ENCODE measurements at places on chromosomes 12 and 14.

DNA sequence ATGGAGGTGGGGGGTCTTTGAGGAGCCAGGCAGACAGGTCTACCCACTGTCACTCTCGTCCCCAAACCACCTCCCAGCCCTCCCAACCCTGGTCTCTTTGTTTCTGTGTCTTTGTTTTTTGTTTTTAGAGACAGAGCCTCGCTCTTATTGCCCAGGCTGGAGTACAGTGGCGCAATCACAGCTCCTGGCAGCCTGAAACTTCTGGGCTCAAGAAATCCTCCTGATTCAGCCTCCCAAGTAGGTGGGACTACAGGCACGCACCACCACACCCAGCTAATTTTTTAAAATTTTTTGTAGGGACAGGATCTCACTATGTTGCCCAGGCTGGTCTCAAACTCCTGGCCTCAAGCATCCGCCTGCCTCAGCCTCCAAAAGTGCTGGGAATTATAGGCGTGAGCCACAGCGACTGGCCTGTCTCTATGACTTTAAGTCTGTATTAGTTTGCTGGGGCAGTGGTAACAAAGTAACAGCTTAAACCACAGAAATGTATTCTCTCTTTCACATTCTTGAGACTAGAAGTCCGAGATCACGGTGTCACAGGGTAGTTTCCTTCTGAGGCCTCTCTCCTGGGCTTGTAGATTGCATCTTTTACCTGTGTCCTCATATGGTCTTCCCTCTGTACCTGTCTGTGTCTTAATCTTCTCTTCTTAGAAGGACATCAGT lies 26.1 kb downstream of the DTX1 start:
- no peak for DNase-seq

DNA sequence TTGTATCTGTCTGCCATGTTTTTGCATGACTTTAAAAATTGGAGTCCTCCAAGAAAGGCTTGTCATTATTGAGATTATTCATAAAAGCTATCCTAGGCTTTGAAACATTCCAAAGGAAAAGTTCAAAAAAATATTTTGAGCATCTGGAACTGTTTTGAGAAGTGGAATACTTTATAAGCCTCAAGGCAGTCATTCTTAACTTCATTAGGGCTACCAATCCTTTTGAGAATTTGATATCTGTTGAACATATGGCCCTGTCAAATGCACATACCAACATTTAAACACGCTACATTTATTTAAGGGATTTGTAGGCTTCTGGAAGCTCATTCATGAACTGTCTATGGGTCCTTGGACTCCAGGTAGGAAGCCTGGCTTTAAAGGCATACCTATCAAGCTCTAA lies 77.0 kb downstream of the TMEM117 start:
- no peak for DNase-seq

DNA sequence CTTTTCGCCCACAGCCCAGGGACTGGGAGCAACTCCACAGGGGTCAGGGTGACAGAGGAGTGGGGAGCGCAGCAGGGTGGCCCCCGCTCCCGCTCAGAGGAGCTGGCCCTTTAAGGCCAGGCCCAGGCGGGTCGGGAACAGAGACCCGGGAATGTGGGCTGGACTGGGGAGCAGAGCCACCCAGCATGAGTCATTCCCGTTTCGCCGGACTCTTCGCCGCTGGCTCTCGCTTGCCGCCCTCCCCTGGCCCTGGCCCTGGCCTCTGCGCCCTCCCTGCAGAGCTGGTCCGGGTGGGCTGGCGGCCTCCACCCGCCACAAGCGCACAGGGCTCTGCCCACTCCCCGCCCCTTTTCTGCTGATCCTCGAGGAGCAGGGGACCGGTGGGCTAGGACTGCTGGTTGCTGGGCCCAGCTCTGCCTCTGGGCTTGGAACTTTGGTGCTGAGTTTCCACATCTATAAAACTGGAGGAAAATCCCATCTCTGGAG lies 92.8 kb downstream of the NINJ2 start:
- no peak for DNase-seq

GRCh38 chr14:61174441-61174891 lies 106.7 kb downstream of the TMEM30B start:
- DNase-seq, result no peak

- peak; percentile 90 for DNase-seq
These were observed 66.4 kb downstream of the UNC79 start for GRCh38 chr14:93496856-93497741.

- no peak for DNase-seq
These were observed 32.4 kb downstream of the SLC8B1 start for GRCh38 chr12:113302466-113302865.

- no peak for DNase-seq
These were observed 17.0 kb downstream of the SSPN start for GRCh38 chr12:26212396-26212795.

- DNase-seq, result peak; percentile 74
These were observed 42.8 kb downstream of the KDM2B start for GRCh38 chr12:121537814-121538698.

GRCh38 chr12:65756956-65757511 lies 67.2 kb upstream of the HMGA2 start:
- no peak for DNase-seq

DNA sequence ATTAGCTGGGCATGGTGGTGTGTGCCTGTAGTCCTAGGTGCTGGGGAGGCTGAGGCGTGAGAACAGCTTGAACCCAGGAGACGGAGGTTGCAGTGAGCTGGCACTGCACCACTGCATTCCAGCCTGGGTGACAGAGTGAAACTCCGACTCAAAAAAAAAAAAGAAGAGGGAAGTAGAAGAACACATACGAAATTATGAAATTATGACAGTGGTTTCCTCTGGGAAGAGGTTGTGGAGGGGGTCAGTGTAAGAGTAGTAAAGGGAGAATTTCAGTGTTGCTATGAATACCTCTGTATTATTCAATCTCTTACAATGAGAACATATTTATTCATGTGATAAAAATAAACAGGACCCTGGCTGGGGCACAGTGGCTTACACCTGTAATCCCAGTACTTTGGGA lies 24.7 kb upstream of the CSRNP2 start:
- no peak for DNase-seq

DNA sequence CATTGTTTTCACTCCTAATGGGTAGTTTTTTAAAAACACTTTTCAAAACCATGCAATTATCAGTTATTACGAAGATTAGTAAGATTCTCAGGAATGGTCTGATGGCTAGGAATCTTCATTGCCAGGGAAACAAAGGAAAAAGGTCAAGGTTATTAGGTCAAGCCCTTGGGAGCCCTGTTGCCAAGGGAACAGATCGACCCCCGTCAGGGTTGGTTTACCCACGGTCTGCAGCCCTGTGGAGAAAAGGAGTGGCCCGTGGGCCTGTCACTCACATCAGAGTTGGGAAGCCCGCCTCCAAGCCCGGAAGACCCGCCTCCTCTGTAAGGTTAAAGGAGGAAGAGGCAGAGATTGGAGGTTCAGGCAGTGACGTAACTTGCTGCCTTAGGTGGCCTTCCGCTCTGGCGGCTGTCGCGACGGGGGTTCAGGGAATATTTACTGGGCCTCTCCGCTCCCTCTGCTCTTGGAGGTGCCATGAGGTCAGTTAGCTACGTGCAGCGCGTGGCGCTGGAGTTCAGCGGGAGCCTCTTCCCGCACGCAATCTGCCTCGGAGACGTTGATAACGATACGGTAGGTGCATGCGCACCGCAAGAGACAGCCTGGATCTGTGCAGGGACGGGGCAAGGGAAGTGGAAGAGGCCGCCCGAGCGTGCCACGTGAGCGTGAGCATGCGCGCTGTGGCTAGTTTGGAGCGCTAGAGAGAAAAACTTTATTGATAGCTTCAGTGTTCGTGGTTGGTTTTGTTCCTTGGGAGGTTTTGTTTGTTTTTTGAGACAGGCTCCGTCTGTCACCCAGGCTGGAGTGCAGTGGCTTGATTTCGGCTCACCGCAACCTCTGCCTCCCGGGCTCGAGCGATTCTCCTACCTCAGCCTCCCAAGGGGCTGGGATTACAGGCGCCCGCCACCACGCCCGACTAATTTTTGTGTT lies at the start of gene ITFG2:
Gene ITFG2 (plus strand): TSS at position 379 of the 924 bp plus-strand sequence. CDS start 93 bp downstream, at position 472.
- peak; percentile 100 for DNase-seq

GRCh38 chr12:125882141-125882540 lies 816.9 kb downstream of the AACS start:
- no peak for DNase-seq

GRCh38 chr12:122318607-122319605 lies 52.6 kb upstream of the VPS33A start:
- no peak for DNase-seq

GRCh38 chr12:122203301-122204166 lies at the start of gene B3GNT4:
Gene B3GNT4, plus strand, starts transcription at chr12:122203709. Its CDS starts 910 bp downstream, at chr12:122204619.
- peak; percentile 94 for DNase-seq

GRCh38 chr12:24632466-24632865 lies 316.4 kb downstream of the BCAT1 start:
- DNase-seq, result no peak

GRCh38 chr12:78571953-78572352 lies 292.6 kb upstream of the SYT1 start:
- peak; percentile 20 for DNase-seq

DNA sequence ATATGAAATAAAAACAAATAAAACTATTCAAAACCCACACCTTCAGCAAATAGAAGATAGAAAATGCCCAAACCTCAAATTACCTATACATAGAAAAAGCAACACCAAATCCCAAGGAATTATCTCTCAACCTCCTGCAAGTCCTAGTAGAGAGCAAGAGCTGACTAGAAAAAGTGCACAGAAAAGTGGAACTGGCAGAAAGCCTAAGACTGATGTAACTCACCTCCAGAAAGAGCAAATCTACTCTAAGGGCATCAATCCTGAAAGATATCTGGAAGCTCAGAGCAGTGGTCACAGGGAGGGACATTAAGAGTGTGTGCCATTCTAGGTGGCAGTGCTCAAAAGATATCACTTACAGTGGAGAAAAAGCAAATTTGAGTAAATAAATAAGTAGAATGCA lies 62.1 kb upstream of the PLEKHG7 start:
- peak; percentile 21 for DNase-seq

- DNase-seq, result no peak
These were observed 6.8 kb upstream of the SLC4A8 start for GRCh38 chr12:51417826-51418225.

GRCh38 chr12:128551266-128551665 lies 272.5 kb downstream of the SLC15A4 start:
- peak; percentile 93 for DNase-seq

DNA sequence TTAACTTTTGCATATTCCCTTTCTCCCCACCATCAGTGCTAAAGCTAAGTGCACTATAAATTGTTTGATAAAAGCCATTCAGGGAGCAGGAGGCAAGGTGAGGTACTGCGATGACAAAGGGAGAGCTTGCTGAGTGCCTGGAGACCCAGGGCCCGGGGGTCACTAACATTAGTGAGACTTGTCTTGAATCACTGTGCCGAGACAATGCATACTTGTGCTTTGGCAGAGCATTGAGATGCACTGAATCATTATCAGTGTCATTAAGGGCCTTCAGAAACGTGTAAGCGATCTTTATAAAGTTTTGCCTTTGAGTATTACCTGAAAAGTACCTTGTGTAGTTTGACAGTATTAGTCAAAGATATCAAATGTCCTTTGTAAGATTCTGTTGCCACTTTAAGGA lies 447.5 kb downstream of the PCNX1 start:
- no peak for DNase-seq

DNA sequence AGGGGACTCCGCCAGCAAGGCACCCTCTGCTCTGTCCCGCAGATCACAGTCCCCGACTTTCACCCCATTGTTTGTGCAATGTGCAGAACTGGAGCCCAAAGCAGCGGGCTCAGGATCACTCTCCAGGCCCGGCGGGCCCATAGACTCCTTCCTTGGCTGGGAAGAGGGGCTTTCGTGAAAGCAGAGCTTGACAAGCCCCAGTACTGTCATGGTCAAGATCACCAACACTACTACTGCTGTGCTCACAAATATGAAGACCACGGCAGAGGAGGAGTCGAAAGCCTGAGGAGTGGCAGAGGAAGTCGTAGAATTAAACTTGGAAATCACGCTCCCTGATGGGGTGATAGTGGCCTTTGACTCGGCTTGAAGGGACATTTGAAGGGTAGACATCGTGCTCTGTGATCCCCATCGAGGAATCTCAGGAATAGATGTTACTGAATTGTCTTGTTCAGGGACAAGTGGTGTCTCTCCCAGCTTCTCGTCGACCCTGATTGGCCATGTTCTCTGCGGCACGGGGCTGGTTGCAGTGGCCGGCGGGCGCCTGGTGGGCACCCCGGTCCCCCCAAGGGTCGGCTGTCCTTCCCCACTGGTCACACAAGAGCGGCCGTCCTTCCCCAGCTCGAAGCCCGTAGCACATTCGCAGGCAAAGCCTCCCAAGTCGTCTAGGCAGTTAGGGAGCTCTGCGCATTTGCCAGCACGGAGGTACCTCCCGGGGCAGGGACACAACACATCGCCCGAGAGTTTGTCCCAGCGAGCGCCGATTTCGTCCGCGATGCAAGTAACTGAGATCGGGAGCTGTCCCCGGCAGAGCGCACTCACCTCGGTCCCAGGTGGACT lies 1.1 kb downstream of the CLEC14A start:
- no peak for DNase-seq

GRCh38 chr12:94570161-94570560 lies 80.2 kb downstream of the TMCC3 start:
- DNase-seq, result no peak

DNA sequence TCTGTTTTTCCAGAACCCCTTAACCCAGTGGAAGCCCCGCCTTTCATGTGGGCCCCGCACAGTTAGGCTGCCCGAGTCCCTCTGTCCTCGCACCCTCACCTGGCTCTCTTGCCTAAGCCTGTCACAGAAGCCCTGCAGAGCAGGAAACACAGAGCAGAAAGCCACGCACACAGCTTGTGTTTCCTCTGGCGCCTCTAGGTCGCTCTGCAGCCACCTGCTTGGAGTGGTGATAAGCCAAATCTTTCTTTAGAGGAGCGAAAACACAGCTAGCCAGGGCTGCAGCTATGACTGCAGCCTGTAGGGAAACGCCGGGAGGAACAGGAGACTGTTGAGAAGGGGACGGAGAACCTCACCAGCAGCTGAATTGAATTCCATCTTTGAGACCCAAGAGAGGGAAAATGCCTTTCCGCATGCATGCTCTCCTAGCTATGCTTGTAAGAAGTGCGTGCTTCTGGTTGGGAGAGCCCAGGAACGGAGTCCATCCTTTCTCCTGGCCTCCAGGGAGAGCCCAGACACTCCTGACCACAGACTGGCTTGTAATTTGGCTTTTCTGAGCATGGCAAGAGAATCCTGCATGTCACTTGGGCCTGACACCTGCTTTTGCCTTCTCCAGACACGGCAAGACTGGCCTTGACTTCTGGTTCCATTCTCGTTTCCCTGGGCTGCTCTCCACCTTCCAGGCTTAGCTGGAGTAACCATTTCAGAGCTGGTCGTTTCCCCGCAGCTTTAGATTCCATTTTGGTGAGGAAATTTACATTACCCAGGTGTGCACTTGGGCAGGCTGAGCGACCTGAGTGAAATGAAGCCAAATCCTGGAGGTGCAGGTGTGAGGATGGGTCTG lies 301.6 kb downstream of the CACNA1C start:
- peak; percentile 74 for DNase-seq

DNA sequence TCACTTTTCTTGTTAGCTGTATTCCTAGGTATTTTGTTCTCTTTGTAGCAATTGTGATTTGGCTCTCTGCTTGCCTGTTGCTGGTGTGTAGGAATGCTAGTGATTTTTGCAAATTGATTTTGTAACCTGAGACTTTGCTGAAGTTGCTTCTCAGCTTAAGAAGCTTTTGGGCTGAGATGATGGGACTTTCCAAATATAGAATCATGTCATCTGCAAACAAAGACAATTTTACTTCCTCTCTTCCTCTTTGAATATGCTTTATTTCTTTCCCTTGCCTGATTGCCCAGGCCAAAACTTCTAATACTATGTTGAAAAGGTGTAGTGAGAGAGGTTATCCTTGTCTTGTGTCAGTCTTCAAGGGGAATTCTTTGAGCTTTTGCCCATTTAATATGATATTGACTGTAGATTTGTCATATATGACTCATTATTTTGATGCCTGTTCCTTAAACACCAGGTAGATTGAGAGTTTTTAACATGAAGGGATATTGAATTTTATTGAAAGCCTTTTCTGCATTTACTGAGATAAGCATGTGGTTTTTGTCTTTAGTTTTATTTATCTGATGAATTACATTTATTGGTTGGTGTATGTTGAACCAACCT lies 26.7 kb downstream of the CLECL1 start:
- no peak for DNase-seq
